Fibroblast of pulmonary artery (primary cell): ENCODE measurements at places on chromosomes 6 and 20.
A peak's percentile ranks its signal among the peaks of the same experiment; 100 is the strongest.

- peak; percentile 26 for DNase-seq
Observed at GRCh38 chr6:132730560-132730959, 16.7 kb upstream of the VNN1 start.

DNA sequence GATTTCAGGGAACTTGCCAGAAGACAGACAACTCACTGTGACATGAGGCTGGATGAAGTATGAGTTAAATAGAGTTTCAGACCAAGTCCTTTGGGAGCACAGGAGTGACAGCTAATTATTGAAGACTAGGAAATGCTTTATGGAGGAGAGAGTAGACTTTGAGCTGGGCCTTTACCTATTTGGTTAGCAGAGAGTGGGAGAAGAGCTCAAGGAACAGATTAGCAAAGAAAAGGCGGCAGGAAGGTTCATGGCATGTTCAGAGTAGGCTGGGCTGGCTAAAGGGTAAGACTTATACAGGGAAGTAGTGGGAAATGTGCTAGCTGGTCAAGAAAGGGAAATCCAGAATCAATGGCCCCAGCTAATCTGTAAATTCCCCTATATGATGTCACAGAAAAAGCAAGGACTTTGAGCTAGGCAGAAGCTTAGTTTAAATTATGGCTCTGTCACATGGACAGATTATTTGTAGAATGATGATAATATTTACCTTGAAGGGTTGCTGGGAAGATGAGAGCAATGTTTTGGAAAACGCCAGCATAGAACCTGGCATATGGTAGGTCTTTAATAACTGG, 19.0 kb downstream of the CEP250 start:
- no peak for DNase-seq

DNA sequence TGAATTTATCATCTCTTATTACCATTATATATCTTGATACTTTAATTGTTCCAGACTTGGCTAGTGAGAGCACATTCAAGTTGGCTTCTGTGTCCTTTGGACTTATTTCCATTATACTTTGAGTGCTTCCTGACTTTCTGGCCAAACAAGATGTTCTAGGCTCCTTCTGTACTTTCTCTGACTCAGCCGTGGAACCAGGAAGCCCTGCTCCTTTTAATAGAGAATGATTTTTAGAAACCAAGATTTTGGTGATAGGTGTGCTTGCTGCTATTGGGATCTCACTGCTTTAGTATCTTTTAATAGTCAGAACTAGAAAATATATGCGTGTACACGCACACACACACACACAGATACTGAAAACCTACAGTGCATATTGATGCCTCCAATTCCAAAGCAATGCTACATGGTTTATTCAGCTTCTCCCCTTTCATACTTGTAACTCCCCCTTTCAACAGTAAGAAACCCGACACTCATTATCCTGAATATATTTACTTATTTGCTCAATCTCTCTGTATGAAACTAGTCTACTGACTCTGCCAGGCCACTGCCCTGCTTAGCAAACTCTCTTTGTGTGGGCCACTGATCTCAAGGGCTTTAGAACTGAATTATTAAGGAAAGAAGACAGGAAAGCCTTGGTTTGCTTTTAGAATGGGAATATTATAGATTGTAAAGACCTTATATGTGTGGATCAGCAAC, 42.7 kb upstream of the EZR start:
- no peak for DNase-seq

DNA sequence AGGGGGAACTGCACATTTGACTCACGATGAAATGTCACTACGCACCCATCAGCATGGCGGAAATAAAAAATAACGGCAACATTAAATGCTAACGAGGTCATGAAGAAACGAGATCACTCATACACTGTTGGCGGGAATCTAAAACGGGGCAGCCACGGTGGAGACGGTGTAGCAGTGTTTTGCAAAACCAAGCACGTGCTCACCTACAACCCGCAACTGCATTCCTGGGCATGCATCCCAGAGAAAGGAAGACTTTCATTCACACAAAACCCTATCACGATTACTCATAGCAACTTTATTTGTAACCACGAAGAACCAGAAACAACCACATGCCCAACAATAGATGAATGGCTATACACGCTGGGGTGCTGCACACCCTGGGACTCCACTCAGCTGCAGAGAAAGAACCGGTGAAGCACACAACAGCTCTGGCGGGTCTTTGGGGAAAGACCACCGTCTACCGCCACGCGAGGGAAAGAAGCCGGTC, 77.0 kb downstream of the YTHDF1 start:
- DNase-seq: no peak

GRCh38 chr6:66605011-66605410, 898.0 kb upstream of the EYS start:
- no peak for DNase-seq

DNA sequence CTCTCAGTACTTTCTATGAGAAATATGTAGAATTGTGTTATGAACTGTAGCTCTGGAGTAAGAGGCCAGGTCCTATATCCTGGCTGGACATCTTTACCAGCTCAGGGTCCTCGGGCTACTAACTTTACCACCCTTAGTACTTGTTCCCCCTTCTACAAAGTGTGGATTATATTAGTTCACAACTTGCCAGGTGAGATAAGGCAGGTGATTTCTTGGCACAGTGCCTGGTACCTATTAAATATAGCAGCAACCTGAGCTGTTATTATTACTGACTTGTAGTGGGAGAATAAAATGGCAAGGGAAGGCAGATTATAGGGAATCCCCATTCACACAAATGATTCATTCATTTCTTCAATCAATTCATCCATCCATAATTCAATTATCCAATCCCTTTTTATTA, 150.1 kb downstream of the DOK5 start:
- no peak for DNase-seq

DNA sequence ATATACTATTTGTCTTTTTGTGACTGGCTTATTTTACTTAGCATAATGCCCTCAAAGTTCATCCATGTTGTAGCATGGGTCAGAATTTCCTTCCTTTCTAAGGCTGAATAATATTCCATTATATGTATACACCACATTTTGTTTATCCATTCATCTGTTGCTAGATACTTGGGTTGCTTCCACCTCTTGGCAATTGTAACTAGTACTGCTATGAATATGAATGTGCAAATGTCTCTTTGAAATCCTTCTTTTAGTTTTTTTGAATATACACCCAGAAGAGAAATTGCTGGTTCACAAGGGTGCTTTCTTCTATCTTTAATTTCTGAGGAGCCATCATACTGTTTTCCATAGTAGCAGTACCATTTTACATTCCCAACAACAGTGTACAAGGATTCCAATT, 21.3 kb upstream of the MAP7 start:
- DNase-seq: no peak

GRCh38 chr6:135592276-135592675, 94.7 kb upstream of the AHI1 start:
- no peak for DNase-seq

- peak; percentile 61 for DNase-seq
Observed at GRCh38 chr6:12208190-12208589, 82.0 kb upstream of the EDN1 start.

DNA sequence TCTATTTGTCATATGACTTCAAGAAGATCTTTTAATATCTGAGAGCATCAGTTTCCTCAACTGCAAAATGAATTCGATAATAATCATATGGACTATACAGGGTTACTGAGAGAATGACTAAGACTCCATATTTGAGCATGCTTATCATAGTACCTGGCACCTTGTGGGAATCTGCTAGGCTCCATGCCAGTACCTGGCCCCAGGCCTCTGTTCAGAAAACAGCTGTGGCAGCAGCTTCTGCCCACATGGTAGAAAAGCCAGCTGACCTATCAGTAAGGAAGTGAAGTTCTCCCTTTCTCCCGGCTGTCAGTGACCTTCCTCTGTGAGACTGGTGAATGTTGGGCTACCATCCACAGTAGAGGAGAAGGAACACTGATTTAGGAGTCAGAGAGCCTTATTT, 574.9 kb upstream of the CHD6 start:
- no peak for DNase-seq

DNA sequence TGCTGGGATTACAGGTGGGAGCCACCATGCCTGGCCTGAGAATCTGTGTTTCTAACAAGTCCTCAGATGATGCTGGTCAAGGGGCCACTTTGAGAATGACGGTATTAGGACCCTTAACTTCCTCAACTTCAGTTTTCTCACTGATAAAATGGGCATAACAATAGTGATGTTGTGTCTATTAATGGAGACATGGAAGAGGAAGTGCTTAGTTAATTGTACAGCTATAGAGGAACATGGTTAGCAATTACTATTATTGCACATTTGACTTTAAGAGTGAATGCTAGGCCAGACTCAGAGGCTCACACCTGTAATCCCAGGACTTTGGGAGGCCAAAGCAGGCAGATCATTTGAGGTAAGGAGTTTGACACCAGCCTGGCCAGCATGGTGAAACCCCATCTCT, 12.7 kb downstream of the DPPA5 start:
- no peak for DNase-seq

DNA sequence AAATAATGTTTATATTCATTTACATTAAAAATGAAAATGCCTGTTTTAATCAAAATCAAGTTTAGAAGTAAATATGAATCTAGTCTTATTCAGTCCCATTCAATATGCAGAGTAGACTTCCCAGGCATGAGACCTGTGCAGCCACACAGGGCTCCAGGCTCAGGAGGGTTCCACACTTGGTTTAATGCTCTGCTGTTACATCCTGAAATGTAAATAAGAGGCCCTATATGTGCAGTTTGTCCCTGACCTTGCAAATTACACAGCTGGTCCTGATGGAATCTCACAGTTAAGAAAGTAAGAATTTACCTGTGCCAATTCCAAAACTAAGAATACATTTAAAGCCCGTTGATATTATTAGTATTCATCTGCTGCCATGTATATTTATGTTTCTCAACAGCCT, 79.4 kb downstream of the ARHGAP18 start:
- no peak for DNase-seq

GRCh38 chr6:18405477-18406293, 18.5 kb downstream of the RNF144B start:
- DNase-seq: peak; percentile 74

GRCh38 chr6:27532820-27533538, 60.1 kb upstream of the ZNF184 start:
- peak; percentile 39 for DNase-seq

DNA sequence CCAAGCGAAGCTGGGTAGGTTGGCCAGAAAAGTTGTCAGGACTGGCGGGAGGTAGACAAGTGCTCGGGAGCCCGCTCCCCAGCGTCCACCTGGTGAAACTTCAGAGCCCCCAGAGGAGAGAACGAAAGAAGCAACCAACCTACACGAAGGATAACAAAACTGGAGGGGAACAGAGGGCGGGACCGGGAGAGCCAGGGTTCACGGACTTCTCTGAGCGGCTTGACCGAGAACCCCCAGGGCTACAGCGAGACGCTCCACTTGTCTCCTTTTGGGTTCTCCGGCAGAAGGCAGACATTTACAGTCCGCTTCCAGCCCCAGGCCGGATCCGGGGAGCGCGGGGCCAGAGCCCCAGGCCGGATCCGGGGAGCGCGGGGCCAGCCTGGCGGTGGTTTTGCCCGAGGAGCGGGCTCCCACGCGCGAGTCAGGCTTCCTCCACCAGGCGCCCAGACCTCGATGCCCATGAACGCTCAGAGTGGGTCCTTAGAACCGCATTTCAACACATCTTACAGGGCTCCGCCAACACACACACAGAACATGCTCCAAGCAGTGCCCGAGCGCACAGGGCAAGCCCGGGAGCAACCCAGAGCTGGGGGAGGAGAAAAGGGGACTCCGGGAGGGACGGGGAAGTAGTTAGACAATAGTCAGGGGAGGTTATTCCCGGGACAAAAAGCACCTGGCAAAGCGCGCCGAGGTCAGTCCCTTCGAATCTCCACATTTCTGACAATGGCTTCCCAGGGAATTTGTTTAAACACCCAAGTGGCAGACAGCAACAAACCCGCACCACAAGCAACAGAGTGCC, 1.1 kb downstream of the PTPRK start:
- peak; percentile 56 for DNase-seq

GRCh38 chr6:24574809-24575208, 71.2 kb downstream of the KIAA0319 start:
- DNase-seq: no peak

DNA sequence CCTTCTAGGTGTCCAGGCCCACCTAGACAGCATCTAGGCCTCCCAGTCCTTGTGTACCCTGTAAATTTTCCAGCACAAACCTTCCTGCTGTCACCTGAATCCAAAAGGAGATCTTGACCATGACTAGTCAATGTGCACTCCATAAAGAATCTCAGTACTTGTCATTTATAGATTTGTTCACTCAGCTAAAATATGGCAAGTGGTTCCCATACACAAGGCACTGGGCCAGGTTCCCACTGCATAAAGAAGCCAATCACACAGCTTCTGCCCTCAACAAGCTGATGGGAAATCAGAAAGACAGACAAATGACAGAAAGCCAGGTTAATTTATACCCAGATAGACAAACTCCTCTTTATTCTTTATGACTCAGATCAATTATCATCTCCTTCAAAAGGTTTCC, 526.8 kb downstream of the CD83 start:
- no peak for DNase-seq

DNA sequence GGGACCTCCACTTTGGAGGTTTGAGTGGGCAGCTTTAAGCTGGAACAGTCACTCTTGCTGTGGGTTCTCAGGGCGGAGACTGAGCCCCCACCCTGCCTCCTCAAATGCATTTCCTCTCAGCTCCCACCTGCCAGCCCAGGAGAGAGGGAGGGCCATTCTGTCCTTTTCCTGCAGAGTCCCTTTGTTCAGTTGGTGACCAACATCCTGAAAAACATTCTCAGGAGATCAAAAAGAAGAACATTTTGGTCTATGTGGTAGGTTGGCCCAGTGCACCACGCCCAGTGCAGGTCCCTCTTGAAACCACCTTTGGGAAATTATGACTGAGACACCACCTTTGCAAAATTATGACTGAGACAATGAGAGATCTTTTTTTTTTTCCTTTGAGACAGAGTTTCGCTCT, 13.4 kb downstream of the SLC52A3 start:
- DNase-seq: no peak

DNA sequence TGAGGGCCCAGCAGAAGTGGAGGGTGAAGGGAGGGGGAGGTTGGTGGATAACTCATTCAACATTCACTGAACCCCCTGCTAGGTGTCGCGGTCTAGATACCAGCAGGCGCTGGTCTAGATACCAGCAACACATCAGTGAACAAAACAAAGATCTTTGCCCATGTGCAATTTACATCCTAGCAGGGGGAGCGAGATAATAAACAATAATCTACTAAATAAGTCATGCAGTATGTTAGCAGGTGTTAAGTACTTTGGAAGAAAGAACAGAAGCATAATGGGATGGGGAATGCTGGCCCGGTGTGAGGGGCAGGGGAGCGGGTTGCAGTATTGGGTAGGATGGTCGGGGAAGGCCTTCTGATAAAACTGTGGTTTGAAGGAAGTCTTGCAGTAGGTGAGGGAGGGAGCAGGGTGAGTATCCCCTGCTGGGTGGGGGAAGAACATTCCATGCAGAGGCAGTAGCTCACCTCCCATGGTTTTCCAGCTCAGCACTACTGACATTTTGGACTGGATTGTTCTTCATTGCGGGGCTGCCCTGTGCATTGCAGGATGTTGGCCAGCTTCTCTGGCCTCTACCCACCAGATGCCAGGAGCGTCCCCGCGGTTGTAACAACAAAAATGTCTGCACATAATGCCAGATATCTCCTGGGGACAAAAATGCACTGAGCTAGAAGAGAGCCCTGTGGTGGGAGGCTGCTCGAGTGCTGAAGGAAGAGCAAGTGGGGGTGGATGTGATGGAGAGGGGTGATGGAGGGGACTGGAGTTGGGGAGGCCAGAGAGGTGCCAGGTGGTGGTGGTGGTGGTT, 117.3 kb downstream of the TOX2 start:
- DNase-seq: no peak
